ENCODE measurements at places on chromosomes 1 and 21.

DNA sequence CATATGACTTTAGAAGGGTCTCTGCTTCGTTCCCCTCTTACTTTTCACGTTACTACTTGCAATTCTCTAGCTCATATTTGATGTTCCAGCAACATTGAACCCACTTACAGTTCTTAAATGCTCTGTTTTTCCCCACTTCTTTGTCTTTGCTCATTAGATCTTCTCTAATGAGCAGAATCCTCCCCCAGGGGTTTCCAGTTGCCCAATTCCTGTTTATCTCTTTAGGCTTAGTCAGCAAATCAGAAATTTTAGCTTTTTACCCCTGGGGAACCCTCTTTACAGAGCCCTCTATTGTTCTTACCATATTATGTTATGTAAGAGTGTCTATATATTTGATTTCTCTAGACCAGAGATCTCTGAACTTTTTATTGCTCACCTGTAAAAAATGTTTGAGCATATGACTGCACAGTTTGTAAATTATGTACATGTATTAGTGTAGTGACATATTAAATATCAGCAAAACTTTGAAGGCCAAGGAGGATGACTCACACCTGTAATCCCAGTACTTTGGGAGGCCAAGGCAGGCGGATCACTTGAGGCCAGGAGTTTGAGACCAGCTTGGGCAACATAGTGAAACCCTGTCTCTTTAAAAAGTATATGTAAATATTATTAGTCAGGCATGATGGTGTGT lies 71.4 kb downstream of the FNBP1L start:
- no peak for DNase-seq

GRCh38 chr21:15283789-15284188 lies 219.0 kb upstream of the NRIP1 start:
- no peak for DNase-seq

DNA sequence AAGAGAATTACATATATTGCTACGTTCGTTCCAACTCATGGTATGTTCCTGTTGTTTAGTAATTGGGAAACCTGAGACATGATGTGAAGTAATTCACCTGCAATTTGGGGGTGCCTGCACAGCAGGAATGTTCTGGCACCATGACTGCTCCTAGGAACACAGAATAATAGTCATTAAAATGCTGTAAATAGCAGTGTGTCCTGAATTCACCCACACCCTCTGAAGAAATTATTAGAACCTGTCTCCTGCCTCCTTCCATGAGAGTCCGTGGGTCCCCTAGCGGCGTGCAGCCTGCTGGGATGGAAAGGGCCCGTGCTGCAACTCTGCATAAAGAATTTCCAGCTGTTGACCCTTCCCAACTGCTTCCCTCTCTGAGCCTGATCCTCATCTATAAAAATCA lies 143.1 kb downstream of the PCBP3 start:
- DNase-seq = no peak

DNA sequence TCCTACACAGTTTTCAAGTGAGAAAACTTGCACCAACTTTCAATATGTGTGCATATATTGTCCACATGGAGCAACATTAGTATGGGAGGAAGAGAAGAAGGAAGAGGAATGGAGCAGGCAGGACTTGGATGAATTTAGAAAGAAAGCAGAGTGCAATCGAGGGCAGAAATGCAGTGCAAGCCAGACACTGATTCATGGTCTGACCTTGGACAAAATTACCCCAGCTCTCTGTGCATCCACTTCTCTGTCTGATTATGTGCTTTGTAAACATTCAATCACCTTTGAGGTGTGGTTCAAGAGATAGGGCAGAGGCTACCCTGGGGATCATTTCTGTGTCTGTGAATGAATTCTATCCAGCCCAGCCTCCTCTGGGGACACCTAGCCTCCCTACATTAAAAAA lies 265.2 kb downstream of the TNR start:
- DNase-seq = no peak

DNA sequence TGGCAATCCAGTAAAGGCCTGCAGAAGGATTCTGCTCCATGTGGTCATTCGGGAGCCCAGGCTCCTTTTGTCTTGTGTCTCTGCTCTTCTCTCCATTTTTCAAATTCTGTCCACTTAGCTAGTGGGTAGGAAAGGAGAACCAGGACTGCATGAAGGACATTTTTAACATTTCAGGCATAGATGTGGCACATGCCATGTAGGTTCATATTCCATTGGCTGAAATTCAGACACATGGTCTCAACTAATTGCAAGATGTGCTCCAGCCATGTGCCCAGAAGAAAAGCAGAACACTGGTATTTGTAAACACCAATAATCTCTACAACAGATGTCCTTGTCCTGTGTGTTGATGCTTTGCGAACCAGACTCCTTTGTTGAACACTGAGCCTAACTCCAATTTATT lies 85.2 kb upstream of the WLS start:
- DNase-seq = no peak

DNA sequence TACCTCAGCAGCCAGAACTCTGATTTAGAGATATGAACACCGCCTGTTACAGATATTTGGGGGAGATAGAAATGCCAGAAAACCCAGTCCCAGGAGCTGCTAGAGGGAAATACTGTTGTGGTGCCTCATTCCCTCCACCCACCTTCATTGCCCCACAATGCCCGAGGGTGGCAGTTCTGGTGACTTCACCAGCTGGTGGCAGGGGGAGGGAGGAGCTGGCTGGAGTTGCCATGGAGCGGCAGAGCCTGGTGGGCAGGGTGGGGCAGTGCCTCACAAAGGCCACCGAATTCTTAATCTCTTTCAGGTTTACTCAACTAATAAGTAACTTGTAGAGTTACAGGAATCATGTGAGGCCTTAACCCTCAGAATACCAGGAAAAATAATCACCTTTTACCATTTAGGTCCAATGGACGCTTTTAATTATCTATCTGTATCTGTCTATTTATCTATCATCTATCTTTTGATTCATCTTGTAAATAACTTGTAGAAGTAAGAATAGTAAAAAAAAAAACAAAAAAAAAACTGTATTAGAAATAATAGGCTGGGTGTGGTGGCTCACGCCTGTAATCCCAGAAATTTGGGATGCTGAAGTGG lies 11.7 kb upstream of the S100A11 start:
- peak; percentile 39 for DNase-seq

- DNase-seq = peak; percentile 53
Measured at GRCh38 chr1:24199291-24199900, 12.3 kb upstream of the IFNLR1 start.

- no peak for DNase-seq
Measured at GRCh38 chr1:206836111-206836510, 29.3 kb upstream of the IL20 start.

- DNase-seq = no peak
Measured at GRCh38 chr21:44304011-44304616, 4.3 kb downstream of the PFKL start.

DNA sequence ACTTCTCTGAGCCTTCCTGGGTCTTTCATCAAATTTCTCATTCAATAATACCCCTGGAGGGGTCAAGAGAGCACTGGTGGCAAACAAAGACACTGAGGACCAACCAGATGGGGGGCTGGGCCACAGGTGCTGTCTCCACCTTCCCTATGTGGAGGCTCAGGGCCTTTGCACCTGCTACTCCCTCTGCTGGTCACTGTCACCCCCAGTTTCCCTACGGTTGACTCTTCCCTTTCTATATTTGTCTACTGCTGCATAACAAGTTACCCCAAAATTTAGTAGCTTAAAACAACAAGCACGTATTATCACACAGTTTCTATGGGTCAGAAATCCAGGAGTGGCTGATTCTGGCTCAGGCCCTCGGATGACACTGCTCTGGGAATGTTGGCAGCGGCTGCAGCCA lies 138.8 kb upstream of the RUNX3 start:
- no peak for DNase-seq

- no peak for DNase-seq
Measured at GRCh38 chr1:59685101-59685500, 129.6 kb upstream of the HOOK1 start.

- DNase-seq = no peak
Measured at GRCh38 chr1:47191940-47192457, 2.2 kb upstream of the PDZK1IP1 start.

DNA sequence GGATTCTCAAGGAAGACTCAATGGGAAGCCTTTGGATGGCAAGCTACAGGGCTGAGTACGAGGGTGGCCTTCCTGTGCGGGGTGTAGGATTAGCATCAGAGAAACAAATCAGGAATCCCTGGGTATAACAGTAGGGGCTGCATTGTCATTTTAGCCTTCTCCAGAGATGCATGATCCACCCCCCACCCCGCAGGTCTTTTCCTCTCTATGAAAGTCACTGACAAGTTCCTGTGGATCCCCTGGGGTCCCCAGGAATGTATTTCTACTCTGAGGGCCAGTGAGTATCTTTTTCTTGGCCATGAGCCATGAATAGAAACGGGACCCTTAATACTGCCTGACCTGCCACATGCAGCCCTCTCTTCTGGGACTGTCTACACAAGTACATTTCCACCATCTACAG lies 473.0 kb upstream of the VAMP3 start:
- no peak for DNase-seq

- no peak for DNase-seq
Measured at GRCh38 chr1:90135286-90135685, 140.4 kb downstream of the ZNF326 start.

GRCh38 chr1:85146972-85147359 lies 53.9 kb downstream of the SYDE2 start:
- DNase-seq = no peak

DNA sequence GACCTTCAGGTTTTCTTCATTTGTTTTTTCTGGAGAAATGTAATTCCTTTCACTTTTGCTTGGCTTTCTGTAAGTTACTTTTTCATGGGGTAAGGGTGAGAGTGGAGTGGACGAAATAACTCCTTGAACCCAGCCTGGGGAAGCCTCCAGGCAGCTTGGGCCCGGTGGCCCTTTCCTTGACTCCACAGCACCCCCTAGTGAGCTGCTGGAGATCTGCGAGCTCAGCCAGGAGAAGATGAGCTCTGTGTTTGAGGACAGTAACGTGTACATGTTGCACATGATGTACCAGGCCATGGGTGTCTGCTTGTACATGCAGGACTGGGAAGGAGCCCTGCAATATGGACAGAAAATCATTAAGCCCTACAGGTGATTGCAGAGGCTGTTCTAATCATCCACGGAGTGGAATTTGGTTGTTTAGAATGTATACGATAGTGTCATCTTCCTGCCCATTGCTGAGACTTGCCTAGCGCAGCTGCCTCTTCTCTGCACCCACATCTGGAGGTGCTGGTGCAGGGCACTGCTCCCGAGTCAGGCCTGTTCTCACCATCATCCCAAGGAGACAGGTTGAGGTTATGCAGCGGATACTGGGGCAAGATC lies 51.0 kb downstream of the SMYD2 start:
- peak; percentile 5 for DNase-seq

GRCh38 chr1:155776414-155776813 lies 80.6 kb downstream of the GON4L start:
- DNase-seq = no peak

GRCh38 chr1:43902058-43902831 lies 31.4 kb upstream of the ARTN start:
- no peak for DNase-seq

DNA sequence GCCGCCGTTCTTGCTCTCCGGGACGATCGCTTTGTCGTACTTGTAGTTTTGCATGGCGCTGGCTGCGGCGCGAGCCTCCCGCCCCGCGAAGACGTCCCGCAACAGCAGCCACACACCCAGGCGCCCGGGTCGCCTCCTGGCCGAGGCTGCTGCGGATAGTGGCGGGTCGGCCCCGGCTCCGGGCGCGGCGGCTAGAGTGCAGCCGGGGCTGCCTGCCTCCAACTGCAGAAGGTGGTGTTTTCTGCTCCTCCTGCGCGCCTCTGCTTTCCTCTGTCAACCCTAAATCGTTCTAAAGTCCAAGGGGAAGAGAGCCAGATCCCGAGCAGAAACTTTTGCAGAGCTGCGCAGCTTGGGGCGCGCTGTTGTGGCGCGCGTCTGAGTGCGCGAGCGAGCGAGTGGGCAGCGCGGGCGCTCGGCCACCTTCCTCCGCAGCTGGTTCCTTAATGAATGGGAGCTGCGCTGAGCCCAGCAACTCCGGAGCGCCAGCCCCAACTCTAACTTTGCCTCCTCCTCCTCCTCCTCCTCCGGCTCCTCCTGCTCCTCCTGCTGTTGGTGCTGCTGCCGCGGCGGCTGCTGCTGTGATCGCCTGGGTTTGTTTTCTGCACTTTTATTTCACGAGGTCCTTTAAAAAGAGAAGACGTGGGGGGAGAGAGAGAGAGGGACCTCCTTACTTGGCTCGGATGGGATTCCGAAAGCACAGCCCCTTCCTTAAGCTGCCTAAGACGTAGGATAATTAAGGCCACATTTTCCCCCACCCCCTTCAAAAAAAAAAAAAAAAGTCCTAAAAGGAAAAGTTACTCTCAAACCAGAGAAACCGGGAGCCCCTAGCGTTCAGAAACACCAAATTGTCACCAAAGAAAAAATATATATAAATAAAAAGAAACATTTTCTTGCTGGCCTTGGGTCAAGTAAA lies at the start of gene PLPP3:
Gene PLPP3, minus strand, starts transcription at position 601 of the 913 bp plus-strand sequence. Its CDS starts 547 bp downstream, at position 54.
- DNase-seq = no peak

DNA sequence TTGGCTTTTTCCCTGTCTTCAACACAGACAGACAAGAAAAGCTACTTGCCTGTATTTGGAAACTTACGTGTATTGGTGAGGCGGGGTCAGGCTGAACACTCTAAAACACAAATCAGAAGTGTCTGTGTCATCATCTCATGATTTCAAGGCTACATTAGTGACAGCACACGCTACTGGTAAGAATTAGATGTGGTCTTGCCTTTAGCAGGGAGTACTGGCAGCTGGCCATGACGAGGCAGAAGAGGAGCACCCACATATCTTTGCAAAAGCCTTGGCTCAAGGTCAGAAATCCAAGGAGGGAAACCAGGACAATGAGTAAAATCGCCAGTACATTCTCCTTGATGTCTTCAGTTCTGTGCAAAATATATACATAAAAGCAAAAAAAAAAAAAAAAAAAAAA lies 77.7 kb downstream of the PCNX2 start:
- no peak for DNase-seq

- DNase-seq = no peak
Measured at GRCh38 chr1:93331412-93331811, 14.3 kb upstream of the DR1 start.

GRCh38 chr1:6623269-6623965 lies 1.3 kb upstream of the THAP3 start:
- DNase-seq = no peak

DNA sequence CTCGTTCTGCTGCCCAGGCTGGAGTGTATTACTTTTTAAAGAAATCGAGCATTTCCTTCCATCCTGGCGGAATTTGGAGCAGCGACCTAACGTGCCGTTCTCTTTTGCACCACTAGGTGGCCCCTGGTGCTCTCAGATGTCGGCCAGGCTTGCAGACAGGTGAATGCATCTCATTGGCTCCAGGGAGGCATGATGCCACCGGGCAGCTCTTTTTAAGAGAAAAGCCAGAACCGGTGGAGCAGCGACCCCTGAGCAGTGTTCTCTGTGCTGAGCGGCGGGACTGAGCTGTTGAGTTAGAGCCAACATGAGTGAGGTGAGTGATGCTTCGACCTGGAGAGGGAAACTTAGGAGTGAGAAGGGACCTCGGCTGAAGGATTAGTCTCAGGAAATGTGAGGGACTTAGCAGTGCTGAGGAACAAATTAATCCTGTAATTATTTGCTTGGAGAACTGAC lies at the start of gene PCP4:
Gene PCP4, plus strand, starts transcription at position 241 of the 453 bp plus-strand sequence. Its CDS starts 64 bp downstream, at position 305.
- DNase-seq = no peak

DNA sequence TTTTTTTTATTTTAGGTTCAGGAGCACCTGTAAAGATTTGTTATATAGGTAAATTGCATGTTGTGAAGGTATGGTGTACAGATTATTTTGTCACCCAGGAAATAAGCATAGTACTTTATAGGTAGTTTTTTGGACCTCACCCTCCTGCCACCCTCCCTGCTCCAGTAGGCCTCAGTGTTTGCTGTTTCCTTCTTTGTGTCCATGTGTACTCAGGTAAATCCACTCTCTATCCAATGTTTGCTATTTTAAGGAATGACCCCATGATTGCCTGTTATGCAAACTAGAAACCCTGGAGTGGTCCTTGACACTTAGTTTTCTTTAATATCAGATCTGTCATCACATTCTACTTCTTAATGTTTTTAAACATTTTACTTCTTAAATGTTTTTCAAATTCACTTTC lies 33.9 kb downstream of the LHX9 start:
- DNase-seq = no peak

All from activated CD4-positive, CD25-positive, alpha-beta regulatory T cell (primary cell).